ENCODE measurements at places on chromosomes 16 and 17. TPM values are rescaled to one million over a fixed set of nuclear protein-coding genes. Genes with fewer than 3 reads are reported as not detected.

- no peak overlapping the region for H3K27ac ChIP-seq
- no peaks in the 10 kb centered on the region for H3K36me3 ChIP-seq
- H3K4me1 ChIP-seq: peaks cover 4% of the 10 kb centered on the region
- no peak for DNase-seq
- no peaks in the 10 kb centered on the region for H3K27me3 ChIP-seq
Measured at GRCh38 chr17:39777534-39778365, 40.0 kb downstream of the GRB7 start.

GRCh38 chr16:13029786-13030185 lies 128.4 kb downstream of the SHISA9 start:
- H3K27ac ChIP-seq: no peak overlapping the region
- no peak for DNase-seq
- H3K36me3 ChIP-seq: no peaks in the 10 kb centered on the region
- no peaks in the 10 kb centered on the region for H3K27me3 ChIP-seq
- H3K4me1 ChIP-seq: no peaks in the 10 kb centered on the region

GRCh38 chr17:1908699-1909309 lies 79.0 kb downstream of the RPA1 start:
- DNase-seq: peak; percentile 69
- H3K4me1 ChIP-seq: peaks cover 2% of the 10 kb centered on the region
- no peaks in the 10 kb centered on the region for H3K36me3 ChIP-seq
- H3K27ac ChIP-seq: no peak overlapping the region
- H3K27me3 ChIP-seq: peaks cover 98% of the 10 kb centered on the region

The C1QTNF8 gene
- 0.13 TPM for total RNA-seq

The TBC1D3K gene
- total RNA-seq: not detected
